Activated CD8-positive, alpha-beta memory T cell treated with anti-CD3 and anti-CD28 coated beads for 36 hours (primary cell): ENCODE measurements at places on chromosomes 6 and 20. TPM values are rescaled to one million over a fixed set of nuclear protein-coding genes. Genes with fewer than 3 reads are reported as not detected.

Gene MUC21
- total RNA-seq = not detected

Gene CCNC
- 74.9 TPM for total RNA-seq

Gene LST1
- total RNA-seq = 19.2 TPM

Gene CST11
- not detected for total RNA-seq

Gene NOX3
- not detected for total RNA-seq

Gene SPATA2
- total RNA-seq = 14.0 TPM

Gene EDN3
- not detected for total RNA-seq

Gene TCP11
- not detected for total RNA-seq

Gene PACRG
- not detected for total RNA-seq

Gene KCNK5
- 32.0 TPM for total RNA-seq

Gene CRISP2
- not detected for total RNA-seq

Gene GLP1R
- total RNA-seq = not detected
